AG10803 (cell line): ENCODE measurements at places on chromosomes 16 and 17.

- peak; percentile 20 for DNase-seq
These were observed 8.0 kb downstream of the ALOX12B start for GRCh38 chr17:8079291-8080207.

GRCh38 chr17:67562005-67562404 lies 155.7 kb upstream of the NOL11 start:
- no peak for DNase-seq

DNA sequence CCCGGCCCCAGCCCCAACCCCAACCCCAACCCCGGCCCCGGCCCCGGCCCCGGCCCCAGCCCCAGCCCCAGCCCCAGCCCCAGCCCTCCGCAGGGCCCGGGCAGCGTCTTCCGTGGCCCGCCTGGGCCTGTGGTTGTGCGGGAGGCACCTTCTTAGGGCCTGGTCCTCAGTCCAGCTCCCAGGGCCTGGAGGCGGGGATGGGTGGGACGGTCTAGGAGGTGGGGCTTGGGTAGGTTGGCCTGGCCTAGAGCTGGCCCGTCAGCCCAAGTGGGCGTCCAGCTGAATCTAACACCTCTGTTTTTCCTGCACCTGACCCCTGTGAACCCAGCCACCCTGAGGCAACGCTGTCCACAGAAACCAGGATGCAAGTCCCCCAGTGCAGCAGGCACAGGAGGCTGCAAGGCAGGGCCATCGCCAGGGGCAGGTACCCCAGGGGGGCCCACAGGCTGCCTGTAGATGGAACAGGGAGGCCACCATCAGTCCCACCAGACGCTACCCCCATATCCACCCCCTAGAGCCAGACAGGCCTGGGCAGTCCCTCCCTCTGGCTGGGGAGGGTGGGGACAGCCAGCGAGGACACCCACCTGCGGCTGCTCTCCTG lies 8.8 kb downstream of the MSLN start:
- no peak for DNase-seq

DNA sequence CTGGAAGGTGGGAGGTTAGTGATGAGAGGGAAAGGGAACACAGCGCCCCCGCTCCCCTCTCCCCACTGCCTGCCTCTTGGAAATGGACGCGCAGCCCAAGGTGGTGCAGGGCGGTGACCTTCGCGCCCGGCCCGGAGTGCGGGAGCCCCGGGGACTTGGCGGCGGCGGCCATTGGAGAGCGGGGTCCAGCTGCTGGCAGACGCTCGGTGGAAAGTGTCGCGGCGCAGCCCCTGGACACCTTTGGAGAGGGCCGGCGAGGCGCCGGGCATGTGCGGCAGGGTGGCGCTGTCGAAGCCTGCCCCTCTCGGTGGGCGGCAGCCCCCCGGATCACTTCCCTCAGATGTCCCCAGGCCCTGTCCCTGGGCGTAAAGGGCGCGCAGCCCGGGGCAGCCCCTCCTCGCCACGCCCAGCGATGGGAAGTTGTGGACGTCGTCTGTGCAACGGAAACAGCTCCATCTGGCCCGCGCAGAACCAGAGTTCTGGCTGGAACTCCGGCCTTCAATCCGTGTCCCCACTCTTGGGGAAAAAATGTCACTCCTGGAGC lies 16.7 kb downstream of the SALL1 start:
- no peak for DNase-seq

DNA sequence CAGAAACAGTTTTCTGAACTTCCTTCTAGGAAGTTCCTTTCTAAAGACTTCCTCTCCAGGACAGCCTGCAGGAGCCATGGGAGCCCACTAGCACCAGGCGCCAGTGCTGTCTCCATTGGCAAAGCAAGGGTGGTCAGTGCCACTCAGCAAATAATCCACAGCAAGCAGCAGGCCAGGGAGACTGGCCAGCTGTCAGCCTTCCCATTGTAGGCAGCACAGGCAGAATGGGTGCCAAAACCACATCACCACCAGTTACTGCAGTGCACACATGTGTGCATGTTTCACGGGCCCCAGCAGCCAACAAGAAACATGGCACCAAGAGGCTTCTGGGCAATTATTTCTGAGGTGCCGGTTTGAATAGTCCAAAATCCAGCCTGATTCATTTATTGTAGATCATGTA lies 26.7 kb downstream of the DNASE1 start:
- peak; percentile 59 for DNase-seq

DNA sequence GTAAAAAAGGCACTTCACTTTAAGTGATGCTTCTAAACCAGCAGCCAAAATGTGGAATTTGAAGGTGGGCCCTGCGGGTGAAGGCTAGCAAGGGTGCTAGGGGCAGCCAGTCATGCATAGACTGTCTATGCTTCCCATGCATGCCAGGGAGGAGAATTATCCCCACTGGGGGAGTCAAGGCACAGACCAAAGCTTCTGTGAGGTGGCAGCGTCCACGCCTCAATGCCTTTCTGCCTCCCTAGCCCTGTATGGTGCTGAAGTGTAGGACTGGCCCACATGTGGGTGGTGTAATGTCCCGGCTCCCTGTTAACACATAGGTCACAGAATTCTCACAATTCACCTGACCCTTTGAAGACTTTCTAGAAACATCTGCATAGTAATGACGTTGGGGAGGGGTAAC lies 1.9 kb downstream of the HS3ST2 start:
- DNase-seq: no peak

- DNase-seq: no peak
These were observed 29.3 kb upstream of the TNFRSF13B start for GRCh38 chr17:17001076-17001777.

DNA sequence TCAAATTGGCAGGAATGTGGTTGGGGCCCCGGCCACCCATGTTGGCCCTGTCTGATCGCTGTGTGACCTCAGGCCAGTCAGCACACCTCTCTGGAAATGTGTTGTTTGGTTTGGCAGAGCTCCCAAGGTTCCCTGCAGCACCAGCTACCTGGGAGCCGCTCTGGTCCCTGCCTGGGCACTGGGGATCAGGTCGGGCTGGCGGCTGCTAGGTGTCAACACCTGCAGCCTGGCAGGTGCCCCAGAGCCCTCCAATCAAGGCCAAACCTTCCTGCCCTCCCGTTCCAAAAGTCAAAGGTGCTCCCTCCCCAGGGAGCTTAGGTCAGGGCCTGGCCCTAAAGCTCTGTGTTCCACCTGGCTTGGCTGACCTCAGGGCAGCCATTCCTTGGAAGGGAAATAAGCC lies 55.9 kb downstream of the ZDHHC7 start:
- no peak for DNase-seq

- DNase-seq: no peak
These were observed 6.6 kb upstream of the KCTD5 start for GRCh38 chr16:2675714-2676113.

- DNase-seq: peak; percentile 59
These were observed 78.1 kb downstream of the SKAP1 start for GRCh38 chr17:48351911-48352332.

DNA sequence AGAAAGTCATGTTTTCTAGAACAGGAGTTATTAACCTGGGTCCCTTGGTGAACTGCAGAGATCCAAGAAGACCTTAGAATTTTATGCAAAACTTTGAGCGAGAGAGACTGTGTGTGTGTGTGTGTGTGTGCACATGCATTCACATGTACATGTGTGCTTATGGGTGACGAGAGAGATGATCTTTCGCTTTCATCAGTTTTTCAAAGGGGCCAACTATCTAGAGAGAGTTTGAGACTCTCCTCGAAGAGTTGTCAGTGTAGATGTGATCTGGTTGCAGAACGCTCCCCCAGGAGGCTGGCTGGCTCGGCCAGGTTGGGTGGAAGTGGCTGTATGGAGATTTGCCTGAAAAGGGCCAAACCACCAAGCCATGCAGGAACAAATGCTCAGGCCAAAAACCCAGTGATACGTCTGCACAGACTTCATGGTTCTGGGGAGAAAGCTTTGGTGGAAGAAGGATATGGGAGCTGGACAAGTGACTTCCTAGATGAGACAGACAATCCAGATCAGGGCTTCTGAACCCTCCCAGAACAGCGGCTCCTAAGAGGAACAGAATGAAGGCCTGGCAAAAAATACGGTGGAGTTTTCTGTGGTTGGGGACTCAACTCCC lies 6.1 kb downstream of the PIK3R5 start:
- DNase-seq: no peak
